Activated naive CD4-positive, alpha-beta T cell treated with anti-CD3 and anti-CD28 coated beads, Interleukin-2, amount 50 U/mL, for 16 hours (primary cell): ENCODE measurements at places on chromosomes 12 and 14.

DNA sequence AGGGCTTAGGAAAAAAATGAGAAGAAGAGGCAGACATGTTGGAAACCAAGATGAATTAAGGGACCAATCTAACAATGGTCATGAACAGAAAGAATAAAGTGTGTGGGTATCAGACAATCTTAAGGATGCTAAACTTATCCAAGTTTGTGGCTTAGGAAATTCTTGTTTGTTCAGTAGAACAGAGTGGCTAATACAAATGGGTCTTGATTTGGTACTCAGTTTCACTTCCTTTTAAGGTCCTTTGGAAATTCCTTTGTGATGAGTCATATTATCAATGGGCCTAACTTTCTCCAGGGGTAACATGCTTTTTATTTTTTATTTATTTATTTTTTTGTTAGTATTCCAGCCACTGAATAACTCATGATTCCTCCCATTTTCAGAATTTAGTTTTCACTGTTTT, 1154.7 kb upstream of the FLRT2 start:
- DNase-seq: no peak

GRCh38 chr12:49244176-49244575, 20.7 kb upstream of the TUBA1C start:
- DNase-seq: no peak

DNA sequence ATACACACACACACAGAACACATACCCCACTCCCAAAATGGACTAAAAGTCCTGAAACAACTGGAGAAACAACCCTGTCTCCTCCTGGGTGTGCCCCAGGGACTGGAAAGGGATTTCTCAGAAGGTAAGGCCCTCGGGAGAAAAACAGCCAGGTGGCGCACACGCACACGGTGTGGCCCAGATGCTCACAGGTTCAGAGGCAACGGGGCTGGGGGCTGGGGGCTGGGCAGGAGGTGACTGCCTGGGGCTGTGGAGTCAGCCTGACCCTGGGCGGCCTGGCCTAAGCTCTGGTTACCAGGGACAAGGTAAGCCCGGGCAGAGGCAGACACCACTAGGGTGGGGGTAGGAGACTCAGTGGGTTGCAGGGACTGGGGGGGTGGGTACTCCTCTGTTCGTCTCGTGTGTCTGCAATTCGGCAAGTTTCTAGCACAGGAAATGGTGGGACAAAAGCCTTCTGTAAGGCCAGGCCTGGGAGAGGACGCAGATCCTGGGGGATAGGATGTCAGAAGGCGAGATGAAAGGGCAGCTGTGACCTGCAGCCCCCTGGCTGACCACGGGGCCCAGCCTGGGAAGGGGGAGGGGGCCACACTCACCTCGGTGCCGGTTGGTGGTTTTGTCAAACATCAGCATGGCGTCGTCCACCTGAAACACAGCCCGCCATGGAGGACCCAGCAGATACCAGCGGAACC, 10.4 kb downstream of the MSI1 start:
- no peak for DNase-seq

DNA sequence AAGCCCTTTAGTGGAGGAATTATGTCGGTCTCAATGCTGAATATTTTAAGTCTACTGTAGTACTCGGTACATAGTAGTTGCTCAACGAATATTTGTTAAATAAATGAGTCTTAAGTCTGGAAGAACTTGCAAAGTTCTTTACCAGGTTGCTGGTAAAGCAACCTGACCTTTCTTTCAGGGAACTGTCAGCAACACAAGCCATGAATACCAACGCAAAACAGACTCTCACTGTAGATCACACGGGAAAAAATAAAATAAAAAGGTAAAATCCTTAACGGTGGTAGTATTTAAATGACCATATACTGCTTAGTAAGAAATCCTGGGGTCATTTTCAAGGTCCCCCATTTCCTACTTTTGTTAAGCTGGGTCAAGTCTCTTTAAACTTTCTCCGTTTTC, 447 bp upstream of the NUBPL start:
- no peak for DNase-seq

GRCh38 chr12:17810399-17810798, 279.6 kb downstream of the RERGL start:
- DNase-seq: no peak

GRCh38 chr12:45928309-45928708, 62.1 kb downstream of the SCAF11 start:
- DNase-seq: no peak

DNA sequence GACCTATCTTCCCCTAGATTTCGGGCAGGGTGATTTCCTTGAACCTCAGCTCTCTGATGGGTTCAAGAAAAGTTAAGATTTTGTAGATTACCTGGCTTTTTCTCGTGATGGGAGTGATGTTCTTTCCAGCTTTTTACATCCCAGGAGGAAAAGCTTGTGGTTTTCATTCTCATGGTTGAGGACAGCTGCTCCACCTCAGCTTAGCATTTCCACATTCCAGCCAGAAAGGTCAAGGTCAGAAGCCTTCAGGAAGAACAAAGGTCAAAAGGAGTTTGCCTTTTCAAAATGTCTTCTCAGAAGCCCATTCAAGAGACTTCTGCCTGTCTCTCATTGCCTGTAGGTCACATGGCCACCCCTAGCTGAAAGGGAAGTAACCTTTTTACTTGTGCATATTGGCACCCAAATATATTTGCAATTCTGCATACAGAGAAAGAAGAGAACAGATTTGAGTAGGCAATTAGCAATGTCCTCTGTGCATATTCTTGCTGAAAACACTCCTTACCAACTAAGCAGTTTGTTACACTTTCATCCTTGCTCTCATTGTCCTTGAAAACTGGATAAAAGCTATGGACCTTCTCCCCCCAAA, 6.6 kb upstream of the ADGRD1 start:
- DNase-seq: no peak

GRCh38 chr12:124506145-124506831, 61.1 kb downstream of the NCOR2 start:
- no peak for DNase-seq

GRCh38 chr12:65675141-65675621, 149.1 kb upstream of the HMGA2 start:
- no peak for DNase-seq
